ENCODE measurements at places on chromosomes 2 and 18.

DNA sequence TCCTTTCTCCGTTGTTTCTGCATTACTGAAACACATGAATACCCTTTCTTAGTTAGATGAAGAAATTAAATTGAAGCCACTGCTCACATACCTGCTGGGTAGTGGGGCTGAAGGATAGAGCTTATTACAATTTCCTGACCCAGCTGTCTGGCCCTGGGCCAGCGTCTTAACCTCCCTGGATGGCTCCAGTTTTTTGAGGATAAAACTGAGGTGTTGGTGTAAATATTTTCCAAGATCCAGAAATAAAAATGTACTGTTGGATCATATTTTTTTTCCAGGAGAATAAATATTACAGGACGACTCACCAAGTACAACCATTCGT is 3.5 kb downstream of the RNF144A start:
- no peak for DNase-seq

- peak; percentile 50 for DNase-seq
These were observed 6.4 kb downstream of the ARL4C start for GRCh38 chr2:234490271-234491091.

DNA sequence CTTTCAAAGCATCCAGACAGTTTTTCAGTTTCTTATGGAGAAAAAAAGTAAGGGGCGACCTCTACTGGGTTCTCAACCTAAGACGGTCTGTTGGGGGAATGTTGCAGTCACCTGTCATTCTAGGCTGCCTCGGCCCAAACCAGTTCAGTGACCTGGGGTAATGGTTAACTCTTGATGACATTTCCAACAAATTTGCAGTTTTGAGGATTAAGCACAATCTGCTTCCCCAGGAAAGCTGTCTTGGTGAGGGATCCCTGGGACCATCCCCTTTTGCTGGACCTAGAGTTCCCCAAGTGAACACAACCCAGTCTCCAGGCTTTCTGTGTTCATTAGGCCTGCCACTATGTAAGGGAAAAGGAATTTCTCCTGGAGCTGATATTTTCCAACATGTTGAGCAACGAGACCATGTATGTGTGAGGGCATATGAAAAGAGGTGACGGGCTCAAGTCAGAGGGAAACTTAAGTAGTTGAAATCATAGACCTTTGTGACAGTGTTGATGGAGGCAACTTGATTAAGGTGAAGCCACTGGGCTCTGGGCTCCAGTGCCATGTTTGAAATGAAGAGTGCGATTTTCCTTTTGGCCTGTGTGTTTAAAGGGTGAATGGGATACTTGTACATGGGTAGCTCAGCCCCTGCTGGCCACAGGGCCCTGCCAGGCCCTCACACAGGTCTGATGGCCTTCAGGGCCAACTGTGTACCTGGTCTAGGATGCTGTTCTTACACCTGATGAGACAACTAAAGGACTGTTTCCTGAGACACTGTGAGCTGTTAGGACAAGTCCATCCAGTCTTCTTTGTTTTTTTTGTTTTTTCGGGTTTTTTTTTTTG is 27.0 kb downstream of the FOSL2 start:
- DNase-seq: no peak

DNA sequence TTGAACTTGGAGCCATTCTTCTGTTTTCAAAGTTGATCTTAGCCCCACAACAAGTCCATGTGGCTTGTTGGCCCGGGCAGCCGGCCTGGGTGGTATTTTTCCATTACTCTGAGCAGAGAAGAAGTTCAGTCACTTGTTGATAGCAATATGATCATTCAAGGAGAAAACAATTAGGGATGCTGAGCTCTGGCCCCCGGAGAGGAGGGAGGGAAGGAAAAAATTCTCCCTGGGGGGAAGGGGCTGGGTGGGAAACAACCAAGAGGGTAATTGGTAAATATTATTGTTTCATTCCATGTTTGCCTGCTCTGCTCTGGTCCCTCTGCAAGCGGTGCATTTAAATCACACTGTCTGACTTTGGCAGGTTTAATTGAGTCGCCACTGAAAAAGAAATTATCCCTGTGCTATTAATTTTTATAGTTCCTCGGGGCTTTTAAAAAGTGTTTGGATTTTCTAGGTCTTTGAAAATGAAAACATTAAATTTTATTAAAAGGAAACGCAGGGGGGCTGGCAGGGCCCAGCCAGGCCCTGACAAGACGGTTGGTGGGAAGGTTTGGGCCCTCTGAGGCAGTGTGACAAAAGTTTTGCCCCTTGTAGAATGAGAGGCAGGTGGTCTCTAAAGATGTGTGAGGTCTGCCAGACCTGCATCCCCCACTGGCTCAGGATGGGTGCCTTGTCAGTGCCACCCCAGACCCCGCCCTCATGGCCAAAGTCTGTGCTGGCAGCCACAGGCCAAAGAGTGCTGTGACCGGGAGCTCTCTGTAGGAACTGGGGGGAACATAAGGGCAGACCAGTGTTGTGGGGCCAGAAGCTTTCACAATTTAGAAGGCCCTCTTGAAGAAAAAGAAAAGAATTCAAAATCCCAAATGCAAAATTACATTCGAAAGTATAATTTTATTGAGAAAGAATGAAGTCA is 52.5 kb upstream of the SLC14A2 start:
- DNase-seq: no peak

- no peak for DNase-seq
These were observed 7.8 kb downstream of the INO80C start for GRCh38 chr18:35489913-35490490.

DNA sequence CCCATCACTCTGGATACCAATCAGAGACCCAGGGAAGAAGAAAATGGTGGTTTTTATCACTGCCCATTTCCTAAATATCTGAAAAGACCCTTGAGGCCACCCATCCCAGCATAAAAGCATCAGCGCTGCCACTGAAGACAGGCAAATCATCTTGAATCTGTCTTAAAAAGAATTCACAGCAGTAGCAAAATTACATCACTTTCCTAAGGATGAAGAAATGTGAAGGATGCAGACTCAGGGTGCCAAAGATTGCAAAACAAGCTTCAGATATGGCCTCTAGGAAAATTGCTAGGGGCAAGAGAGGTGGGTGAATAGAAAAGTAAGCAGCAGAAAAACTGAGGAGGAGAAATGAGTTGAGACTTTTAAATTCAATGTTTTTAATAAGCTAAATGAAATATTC is 70.0 kb downstream of the SLC25A12 start:
- no peak for DNase-seq

DNA sequence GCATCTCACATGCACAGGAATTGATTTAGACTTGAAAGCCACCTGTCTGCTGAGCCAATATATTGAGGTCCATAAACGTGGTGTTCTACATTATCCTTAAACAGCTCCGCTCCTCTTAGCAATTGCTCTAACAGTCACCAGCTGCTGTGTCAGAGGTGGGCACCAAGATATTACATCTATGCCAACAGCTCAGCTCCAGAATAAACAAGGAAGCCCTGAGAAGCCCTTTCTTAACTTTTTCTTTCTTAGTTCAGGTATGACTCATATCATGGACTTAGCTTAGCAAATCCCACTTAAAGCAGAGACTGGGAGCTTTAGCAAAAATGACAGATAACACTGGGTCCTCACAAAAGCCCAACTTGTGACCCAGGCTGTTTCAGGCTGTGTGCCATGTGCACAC is 436.6 kb downstream of the IRS1 start:
- no peak for DNase-seq

GRCh38 chr18:29184654-29185053 is 1007.7 kb upstream of the CDH2 start:
- no peak for DNase-seq

DNA sequence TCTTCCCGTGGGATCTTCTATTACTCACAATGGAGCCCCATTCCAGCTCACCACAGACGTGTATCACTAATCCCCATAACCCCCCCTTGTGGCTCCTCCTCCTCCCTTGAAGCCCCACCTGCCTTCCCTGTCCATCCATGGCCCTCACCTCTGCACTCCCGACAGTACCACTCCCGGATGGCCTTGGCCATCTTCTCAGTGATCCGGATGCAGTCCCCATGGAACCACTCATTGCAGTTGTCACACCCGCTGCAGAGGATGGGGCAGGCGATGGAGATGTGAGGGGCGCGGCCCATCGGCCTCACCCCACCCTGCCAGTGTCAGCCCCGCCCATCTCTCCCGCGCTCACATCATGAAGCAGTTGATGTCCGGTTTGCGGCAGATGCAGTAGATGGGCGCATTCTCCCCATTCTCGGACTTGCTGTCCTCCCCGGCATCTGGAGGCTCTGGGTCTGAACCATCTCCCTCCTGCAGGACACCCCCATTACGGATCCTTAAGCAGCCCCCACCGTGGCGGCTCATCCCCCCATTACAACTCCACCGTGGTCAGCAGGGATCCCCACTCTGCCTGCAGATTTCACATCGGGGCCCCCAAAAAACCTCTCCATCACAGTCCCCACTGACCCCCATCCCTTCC is 983 bp downstream of the CXXC1 start:
- peak; percentile 36 for DNase-seq

DNA sequence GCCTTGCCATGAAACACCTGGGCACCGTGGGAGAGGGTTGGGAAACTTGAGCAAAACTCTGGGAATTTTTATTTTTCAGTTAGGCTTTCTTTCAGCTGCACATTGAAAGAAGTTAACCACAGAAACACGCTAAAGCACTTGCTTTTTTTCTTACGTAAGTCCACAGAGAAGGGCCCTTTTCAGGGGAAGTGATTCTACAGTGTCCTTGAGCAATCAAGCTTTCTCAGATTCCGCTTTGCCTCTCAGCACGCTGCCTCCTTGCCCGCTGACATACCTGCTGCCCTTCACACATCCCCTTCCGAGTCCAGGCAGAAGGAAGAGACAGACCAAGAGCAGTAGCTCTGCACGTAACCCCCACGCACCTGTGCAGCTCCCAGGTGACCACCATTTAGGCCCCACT is 135.5 kb upstream of the MYT1L start:
- DNase-seq: no peak

DNA sequence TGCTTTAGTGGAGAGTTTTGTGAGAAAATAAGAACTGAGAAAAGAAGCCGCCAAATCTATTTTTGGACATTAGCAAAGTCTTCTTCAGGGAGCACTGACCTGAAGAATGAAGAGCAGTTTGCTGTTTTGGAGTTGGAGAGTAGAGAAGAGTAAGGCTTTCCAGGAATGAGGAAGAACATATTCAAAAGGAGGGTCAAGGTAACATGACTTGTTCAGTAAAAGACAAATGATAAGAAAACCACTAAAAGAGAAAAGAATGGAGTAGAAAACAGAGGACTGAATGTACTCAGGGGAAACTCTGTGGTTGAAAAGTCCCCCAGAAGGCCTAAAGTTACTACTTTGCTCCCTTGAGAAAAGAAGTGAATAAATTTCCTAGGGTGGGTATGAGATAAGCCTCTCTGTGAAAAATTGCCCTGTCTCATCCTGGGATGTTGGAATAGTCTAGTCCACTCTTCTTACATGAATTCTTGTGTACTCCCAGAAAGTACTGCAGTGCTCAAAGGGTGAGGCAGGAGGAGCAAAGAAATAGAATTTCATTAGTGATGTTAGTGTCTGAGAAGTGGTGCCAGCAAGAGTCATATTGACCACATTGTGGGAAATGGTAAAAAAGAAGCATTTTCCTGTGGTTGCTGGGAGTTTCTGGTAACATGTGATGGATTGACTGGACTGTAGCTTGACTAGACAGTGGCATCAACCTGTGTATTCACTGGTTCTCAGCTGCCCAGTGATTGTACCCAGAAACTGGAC is 27.8 kb downstream of the MBD5 start:
- no peak for DNase-seq

- no peak for DNase-seq
These were observed 17.7 kb downstream of the RPIA start for GRCh38 chr2:88709181-88709631.

DNA sequence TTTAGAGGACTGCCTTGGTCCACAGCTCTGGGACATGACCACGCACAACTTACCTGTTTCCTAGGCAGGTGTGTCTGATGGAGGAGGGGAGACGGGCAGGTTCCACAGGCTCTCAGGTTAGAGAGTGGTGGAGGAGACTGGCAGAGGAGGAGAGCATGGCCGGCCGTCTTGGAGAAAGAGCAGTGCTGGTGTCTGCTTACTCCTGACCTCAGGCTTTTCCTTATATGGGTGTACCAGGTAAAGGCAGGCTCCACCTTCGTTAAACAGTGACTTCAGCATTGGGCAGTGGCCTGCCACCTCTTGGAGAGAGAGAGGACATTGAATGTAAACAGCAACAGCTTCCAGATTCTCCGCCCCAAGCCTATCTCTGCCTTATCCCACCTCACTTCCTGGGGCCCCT is at the start of gene CAPN13:
TSS of gene CAPN13 (minus strand) at position 198 of the 400 bp plus-strand sequence. CDS start 20,121 bp downstream, outside the sequence.
- no peak for DNase-seq

DNA sequence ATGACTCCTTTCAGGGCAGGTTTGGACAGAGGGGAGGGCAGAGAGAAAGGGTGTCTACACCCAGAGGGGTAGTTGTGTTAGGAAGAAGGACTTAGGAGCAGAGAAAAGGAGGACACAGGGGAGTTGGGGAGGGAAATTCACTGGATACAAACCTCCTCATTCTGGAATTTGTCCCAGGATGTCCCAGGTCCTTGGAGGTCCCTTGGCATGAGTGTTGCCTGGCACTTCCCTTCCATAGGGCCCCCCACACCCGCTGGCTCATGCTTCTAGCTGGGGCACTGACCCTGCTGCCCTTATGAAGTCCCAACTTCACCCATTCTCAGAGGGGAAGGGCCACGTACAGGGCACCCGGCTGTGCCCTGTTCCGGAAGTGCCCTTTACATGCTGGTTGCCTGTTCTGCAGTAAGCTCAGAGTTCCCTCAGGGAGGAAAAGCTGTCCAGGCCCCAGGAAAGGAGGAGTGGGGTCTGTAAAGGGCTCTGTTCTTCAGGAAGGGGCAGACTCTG is 93.6 kb upstream of the SMAD2 start:
- DNase-seq: no peak

DNA sequence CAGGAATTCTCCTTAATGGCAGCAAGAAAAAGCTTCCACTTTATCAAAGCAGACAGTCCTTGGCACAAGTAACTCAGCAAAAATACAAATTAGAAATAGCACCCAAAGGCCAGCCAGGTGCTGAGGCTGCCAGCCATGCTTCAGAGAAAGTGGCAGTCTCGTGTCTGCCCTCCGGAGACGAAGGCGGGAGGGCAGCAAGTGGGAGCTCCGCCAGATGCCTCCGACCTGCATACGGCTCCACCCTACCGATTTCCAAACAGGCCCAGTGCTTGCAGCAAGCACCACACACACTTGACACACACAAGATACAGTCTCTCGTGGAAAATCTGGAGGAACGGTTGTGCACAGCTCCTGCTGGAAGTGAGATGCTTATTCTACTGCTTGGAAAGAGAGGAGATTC is 134.9 kb upstream of the REV1 start:
- DNase-seq: no peak

DNA sequence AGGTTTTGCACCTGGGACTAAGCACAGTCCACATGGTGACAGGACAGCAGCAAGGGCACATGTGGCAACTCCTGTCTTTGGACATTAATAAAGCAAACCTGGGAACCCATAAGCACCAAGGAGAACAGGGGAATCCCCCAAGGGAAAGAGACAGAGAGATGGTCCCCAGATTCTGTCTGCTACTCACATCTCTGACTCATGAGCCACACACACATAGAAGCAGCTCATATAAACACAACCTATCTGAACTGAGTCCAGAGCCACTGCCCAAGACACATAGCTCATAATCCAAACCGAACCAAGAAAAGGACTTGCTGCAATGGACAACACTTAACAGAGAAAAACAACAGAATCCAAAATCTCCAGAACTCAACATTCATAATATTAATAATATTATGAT is 82.5 kb downstream of the OSBPL1A start:
- DNase-seq: no peak
